Hepatocyte (in vitro differentiated cells): ENCODE measurements at places on chromosomes 5 and 9. TPM values are rescaled to one million over a fixed set of nuclear protein-coding genes. Genes with fewer than 3 reads are reported as not detected.

AK1 gene
- 28.3 and 39.8 TPM in 2 replicates for total RNA-seq

CDX1 gene
- 54.6 and 58.2 TPM in 2 replicates for total RNA-seq

DNA sequence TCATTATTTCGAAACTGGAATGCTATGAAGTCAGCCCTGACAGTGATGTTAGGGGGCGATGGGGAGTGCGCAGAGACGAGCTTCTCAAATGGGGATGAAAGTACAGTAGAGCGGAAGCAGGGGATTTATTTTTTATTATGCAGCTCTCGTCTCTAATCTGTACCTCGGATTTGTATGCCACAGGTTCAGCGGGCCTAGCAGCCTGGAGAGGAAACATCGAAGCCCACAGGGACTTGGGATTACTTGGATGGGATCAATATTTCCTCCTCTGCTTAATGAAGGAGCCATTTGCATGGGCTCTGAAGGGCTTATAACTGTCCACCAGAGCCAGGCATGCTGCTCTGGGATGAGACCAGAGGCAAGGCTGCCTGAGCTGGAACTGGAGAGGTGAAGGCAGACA is 133.5 kb upstream of the RAPGEF1 start:
- H3K4me3 ChIP-seq, result no peak overlapping the region
- no peaks in the 10 kb centered on the region for H3K4me1 ChIP-seq
- H3K27me3 ChIP-seq, result no peaks in the 10 kb centered on the region
- no peak overlapping the region for H3K27ac ChIP-seq
- no peak for DNase-seq
- no peaks in the 10 kb centered on the region for H3K36me3 ChIP-seq

NIPSNAP3A gene
- total RNA-seq, result 44.4 and 47.8 TPM in 2 replicates

OR1L8 gene
- not detected in 2 replicates for total RNA-seq

GRCh38 chr9:137715321-137715720 is 96.5 kb downstream of the EHMT1 start:
- no peak overlapping the region for H3K4me3 ChIP-seq
- H3K36me3 ChIP-seq, result no peaks in the 10 kb centered on the region
- H3K4me1 ChIP-seq, result no peaks in the 10 kb centered on the region
- no peak overlapping the region for H3K27ac ChIP-seq
- no peaks in the 10 kb centered on the region for H3K27me3 ChIP-seq

- H3K4me1 ChIP-seq, result peaks cover 25% of the 10 kb centered on the region
- H3K27ac ChIP-seq, result no peak overlapping the region
- H3K27me3 ChIP-seq, result no peaks in the 10 kb centered on the region
- no peaks in the 10 kb centered on the region for H3K36me3 ChIP-seq
- no peak overlapping the region for H3K4me3 ChIP-seq
These were observed 82.9 kb downstream of the CEMIP2 start for GRCh38 chr9:71685394-71685793.

ARHGEF39 gene
- total RNA-seq, result 1.8 and 9.4 TPM in 2 replicates

GRCh38 chr9:99628285-99628684 is 193.4 kb upstream of the NR4A3 start:
- H3K4me1 ChIP-seq, result no peaks in the 10 kb centered on the region
- H3K27ac ChIP-seq, result no peak overlapping the region
- no peaks in the 10 kb centered on the region for H3K27me3 ChIP-seq
- no peak overlapping the region for H3K4me3 ChIP-seq
- no peaks in the 10 kb centered on the region for H3K36me3 ChIP-seq
- DNase-seq, result no peak

DNA sequence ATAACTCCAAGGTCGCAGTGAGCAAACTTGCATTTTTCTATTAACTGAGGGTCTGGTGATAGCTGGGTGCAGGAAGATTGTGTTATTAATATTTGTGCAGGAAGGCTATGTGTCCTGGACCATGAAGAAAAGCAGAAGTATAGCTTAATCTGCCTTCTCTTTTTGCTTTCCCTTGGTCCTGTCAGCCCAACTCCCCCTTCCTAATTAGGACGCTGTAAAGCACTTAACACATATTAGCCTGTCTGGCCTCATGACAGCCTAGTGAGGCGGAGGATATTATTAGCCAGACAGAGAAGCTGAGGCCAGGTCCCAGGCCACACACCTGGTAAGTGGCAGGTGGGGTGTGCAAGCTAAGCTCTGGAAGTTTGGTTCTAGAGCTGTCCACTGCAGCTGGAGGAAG is 29.5 kb downstream of the SLC46A2 start:
- H3K27ac ChIP-seq, result no peak overlapping the region
- H3K36me3 ChIP-seq, result no peaks in the 10 kb centered on the region
- no peaks in the 10 kb centered on the region for H3K4me1 ChIP-seq
- H3K27me3 ChIP-seq, result no peaks in the 10 kb centered on the region
- DNase-seq, result no peak

DND1 gene
- 0.36 and 1.3 TPM in 2 replicates for total RNA-seq

DNA sequence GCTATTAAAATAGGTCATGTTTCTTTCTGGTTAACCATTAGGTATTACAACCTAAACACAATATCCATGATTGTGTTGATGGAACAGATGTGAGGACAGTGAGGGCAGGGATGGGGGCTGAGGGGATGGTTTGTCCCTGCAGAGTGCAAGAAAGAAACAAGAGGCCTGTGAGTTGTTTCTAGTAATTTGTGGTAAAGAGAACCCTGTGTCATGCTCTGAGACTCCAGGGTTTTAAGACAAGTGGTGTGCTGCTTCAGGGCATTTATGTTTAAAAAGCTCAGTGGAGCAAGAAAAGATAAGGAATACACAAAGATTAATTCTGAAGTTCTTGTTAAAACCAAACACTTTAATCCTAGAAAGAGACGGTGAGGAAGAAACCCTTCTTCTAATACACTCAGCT is 656.5 kb downstream of the TLE1 start:
- peak overlapping the region; percentile 68 for H3K27ac ChIP-seq
- no peak overlapping the region for H3K4me3 ChIP-seq
- H3K27me3 ChIP-seq, result no peaks in the 10 kb centered on the region
- DNase-seq, result no peak
- H3K4me1 ChIP-seq, result peaks cover 18% of the 10 kb centered on the region

PCDHA9 gene
- total RNA-seq, result 1.5 and 2.5 TPM in 2 replicates

- H3K27me3 ChIP-seq, result no peaks in the 10 kb centered on the region
- H3K4me1 ChIP-seq, result no peaks in the 10 kb centered on the region
- H3K4me3 ChIP-seq, result no peak overlapping the region
- peak; percentile 17 for DNase-seq
These were observed 250.1 kb downstream of the CEMIP2 start for GRCh38 chr9:71518045-71518827.

- H3K27me3 ChIP-seq, result no peaks in the 10 kb centered on the region
- no peaks in the 10 kb centered on the region for H3K36me3 ChIP-seq
- no peak for DNase-seq
- H3K27ac ChIP-seq, result peak overlapping the region; percentile 84
- H3K4me1 ChIP-seq, result peaks cover 18% of the 10 kb centered on the region
These were observed 111.5 kb upstream of the ERCC6L2 start for GRCh38 chr9:95763983-95764382.

- DNase-seq, result no peak
- H3K36me3 ChIP-seq, result no peaks in the 10 kb centered on the region
- no peak overlapping the region for H3K27ac ChIP-seq
- H3K27me3 ChIP-seq, result no peaks in the 10 kb centered on the region
- H3K4me3 ChIP-seq, result no peak overlapping the region
- no peaks in the 10 kb centered on the region for H3K4me1 ChIP-seq
These were observed 513.9 kb downstream of the MAN2A1 start for GRCh38 chr5:110203661-110204060.

DNA sequence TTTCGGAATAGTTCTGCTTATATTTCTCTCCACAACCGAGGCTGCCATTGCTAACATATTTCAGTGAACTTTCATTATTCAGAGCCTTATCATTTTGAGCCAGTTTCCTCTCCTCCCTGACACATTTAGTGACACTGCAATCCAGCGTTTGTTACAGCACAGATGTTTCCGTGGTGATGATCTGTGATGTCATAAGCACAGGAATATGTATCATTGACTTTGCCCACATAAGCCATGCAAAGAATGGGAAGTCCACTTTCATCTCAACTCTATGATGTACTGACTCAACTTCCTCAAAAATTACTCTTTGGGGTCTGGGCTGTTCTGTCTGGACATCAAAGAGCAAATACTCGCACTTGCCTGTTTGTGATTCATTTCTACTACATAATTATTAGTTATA is 291.8 kb downstream of the EBF1 start:
- H3K36me3 ChIP-seq, result no peaks in the 10 kb centered on the region
- no peak for DNase-seq
- no peak overlapping the region for H3K27ac ChIP-seq
- H3K4me3 ChIP-seq, result no peak overlapping the region
- no peaks in the 10 kb centered on the region for H3K27me3 ChIP-seq

DNA sequence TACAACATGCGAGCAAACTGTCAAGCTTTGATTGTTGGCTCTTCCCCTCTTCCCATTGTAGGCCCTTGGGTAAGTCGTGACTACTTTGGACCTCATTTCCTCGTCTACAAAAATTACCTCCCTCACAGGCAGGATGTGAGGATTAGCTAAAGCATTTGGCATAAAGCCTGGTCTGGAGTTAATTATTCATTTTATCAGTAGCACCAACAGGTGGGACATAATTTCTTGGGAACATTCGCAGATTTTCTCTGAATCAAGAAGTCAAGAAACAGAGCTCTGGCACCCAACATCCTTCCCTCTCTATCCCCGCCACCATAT is 39.9 kb upstream of the SEMA6A start:
- no peaks in the 10 kb centered on the region for H3K27me3 ChIP-seq
- no peak for DNase-seq
- H3K27ac ChIP-seq, result no peak overlapping the region
- H3K4me3 ChIP-seq, result no peak overlapping the region
- no peaks in the 10 kb centered on the region for H3K36me3 ChIP-seq

TMC1 gene
- total RNA-seq, result 0.20 TPM in 1 of 2 replicates, not detected in the other

MCC gene
- 22.0 and 31.5 TPM in 2 replicates for total RNA-seq

DNA sequence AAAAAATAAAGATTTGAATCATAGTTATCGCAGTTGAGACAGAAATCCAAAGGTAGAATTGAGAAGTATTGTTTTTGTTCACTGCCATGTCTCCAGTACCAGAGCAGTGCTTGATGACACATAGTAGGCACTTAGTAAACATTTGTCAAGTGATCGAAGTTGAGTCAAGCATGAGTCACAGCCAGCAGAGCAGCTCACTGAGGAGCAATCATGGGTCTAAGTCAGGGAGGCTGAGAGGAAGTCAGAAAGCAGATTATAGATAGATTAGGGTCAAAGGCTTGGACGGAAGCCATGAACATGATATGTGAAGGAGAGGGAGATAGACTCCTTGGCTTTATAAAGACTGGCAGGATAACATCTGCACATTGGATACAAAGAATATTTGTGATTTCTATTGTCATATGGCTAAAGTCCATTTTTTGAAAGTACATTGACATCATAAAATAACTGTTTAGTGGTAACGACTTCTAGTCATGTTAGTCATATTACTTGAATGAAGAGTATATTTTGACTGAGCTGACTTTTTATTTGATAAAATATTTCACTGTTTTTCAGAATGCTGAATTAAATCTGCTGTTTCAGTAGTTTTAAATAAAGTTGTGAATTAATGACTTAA is 168.5 kb downstream of the RAB3C start:
- H3K36me3 ChIP-seq, result no peaks in the 10 kb centered on the region
- H3K4me3 ChIP-seq, result no peak overlapping the region
- no peak overlapping the region for H3K27ac ChIP-seq
- DNase-seq, result peak; percentile 31

- no peaks in the 10 kb centered on the region for H3K4me1 ChIP-seq
- no peaks in the 10 kb centered on the region for H3K27me3 ChIP-seq
- H3K27ac ChIP-seq, result no peak overlapping the region
- no peak for DNase-seq
These were observed 411.5 kb downstream of the NFIB start for GRCh38 chr9:13902286-13903066.

SH2D3C gene
- 0.23 and 0.96 TPM in 2 replicates for total RNA-seq

FCN2 gene
- not detected in 2 replicates for total RNA-seq

GRCh38 chr9:91420501-91421127 is 3.0 kb downstream of the NFIL3 start:
- peaks cover 36% of the 10 kb centered on the region for H3K4me1 ChIP-seq
- DNase-seq, result no peak
- peak overlapping the region; percentile 98 for H3K27ac ChIP-seq
- H3K4me3 ChIP-seq, result peak overlapping the region; percentile 90
- H3K27me3 ChIP-seq, result no peaks in the 10 kb centered on the region
- no peaks in the 10 kb centered on the region for H3K36me3 ChIP-seq

GRCh38 chr9:134165357-134166315 is 1.3 kb upstream of the RNU6ATAC start:
- no peak overlapping the region for H3K4me3 ChIP-seq
- peaks cover 4% of the 10 kb centered on the region for H3K4me1 ChIP-seq
- no peak for DNase-seq
- no peaks in the 10 kb centered on the region for H3K27me3 ChIP-seq
- no peaks in the 10 kb centered on the region for H3K36me3 ChIP-seq
- no peak overlapping the region for H3K27ac ChIP-seq

CDC37L1 gene
- total RNA-seq, result 25.5 and 28.6 TPM in 2 replicates

DNA sequence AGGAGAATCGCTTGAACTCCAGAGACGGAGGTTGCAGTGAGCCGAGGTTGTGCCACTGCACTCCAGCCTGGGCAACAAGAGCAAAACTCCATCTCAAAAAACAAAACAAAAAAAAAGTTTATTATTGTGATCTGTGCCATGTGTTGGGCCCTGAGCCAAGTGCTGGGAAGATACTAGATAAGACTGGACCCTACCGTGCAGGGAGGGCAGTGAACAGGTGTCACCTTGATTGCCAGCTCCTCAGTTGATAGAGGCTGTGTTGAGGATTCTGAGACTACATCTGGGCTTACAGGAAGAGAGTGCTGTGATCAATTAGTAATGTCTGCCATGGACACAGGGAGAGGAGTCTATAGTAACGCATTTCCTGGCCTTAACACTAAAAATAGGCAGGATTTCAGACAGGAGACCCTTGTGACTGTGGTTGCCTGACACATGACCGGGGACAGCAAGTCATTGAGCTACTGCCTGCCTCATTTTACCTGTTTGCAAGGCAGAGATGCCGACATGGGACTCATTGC is 201.5 kb downstream of the C9orf50 start:
- no peaks in the 10 kb centered on the region for H3K36me3 ChIP-seq
- H3K4me3 ChIP-seq, result no peak overlapping the region
- H3K4me1 ChIP-seq, result peaks cover 25% of the 10 kb centered on the region
- no peak overlapping the region for H3K27ac ChIP-seq
- no peaks in the 10 kb centered on the region for H3K27me3 ChIP-seq

DNA sequence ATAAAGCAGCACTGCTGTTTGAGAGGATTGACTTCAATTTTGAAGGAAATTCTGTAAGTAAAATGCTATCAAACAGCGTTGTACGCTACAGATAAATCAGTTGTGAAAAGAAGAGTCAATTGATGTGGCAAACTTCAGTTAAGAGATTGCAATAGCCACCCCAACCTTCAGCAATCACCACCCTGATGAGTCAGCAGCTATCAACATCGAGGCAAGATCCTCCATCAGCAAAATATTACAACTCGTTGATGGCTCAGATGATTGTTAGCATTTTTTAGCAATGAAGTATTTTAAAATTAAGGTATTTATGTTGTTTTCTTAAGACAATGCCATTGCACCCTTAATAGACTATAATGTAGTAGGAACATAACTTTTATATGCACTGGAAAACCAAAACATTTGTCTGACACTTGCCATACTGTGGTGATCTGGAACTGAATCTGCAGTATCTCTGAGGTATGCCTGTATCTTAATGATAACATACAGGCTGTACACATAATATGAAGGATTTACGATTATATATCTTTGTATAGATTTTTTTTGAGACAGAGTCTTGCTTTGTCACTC is 47.5 kb downstream of the VPS13A start:
- H3K36me3 ChIP-seq, result no peaks in the 10 kb centered on the region
- no peak for DNase-seq
- H3K4me3 ChIP-seq, result no peak overlapping the region

- no peak overlapping the region for H3K4me3 ChIP-seq
- no peak overlapping the region for H3K27ac ChIP-seq
- no peaks in the 10 kb centered on the region for H3K27me3 ChIP-seq
These were observed 95.0 kb downstream of the ANKH start for GRCh38 chr5:14776602-14777001.
